ENCODE measurements at places on chromosomes 1 and 21.

GRCh38 chr1:101506541-101507164 is 269.8 kb downstream of the S1PR1 start:
- peak; percentile 33 for DNase-seq

GRCh38 chr1:50684185-50684584 is 260.9 kb upstream of the DMRTA2 start:
- no peak for DNase-seq

DNA sequence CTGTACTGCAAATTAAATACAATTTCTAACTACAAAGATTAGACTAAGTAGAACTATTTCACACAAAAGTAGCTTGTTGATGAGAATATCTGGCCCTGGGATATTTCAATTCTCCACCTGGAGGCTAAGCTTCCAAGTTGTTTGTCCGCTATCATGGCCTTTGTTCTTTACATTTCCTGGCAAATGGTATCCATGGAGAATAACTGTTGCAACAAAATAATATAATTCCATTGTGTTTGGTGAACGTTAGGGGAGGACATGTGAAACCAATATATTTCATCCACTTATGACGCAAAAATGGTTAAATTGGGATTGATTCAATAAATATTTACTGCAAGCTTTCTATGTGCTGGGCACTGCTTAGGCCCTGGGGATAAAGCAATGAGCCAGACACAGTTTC is 565.4 kb downstream of the PTPRC start:
- no peak for DNase-seq

GRCh38 chr1:23657659-23658275 is 33.8 kb upstream of the RPL11 start:
- peak; percentile 58 for DNase-seq

DNA sequence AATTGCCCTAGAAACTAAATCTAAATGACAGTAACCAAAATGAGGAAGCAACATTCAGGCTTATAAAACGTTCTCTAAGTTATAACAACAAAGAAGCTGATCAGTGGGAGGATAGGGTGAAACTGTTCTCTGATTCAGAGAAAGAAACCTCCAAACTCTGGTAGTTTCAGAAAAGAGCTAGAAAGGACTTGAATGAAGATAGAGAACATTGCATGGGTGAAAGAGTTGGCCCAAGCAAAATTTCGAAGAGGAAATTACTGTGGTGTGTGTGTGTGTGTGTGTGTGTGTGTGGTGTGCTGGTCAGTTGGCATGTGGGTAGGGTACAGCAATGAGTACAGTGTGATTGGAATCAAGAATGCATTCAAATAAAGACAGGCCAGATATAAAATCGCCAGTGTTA is 16.5 kb upstream of the SPAG17 start:
- peak; percentile 7 for DNase-seq

GRCh38 chr1:203359010-203359571 is 8.2 kb upstream of the FMOD start:
- DNase-seq = no peak

DNA sequence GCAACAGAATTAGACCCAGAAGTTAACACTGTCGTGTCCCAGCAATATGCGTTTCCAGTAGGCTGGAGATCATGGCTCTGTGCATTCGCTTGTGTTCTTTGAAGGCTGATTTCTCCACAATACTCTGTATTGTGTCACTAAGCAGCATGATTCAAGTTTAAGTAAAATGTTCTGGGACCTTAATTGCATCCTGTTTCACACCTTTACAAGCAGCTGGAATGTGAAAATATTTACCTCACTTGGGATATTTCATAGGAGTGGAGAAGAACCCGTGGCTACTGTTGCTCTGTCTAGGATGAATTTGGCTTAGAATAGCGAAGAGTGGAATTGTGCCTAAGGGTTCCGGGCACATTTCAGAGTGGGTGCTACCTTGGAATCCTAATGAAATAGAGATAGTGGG is 6.3 kb downstream of the PTGFRN start:
- DNase-seq = no peak

GRCh38 chr1:158177700-158178450 is 2.8 kb upstream of the CD1D start:
- DNase-seq = peak; percentile 55

GRCh38 chr1:201013991-201014815 is 9.3 kb downstream of the KIF21B start:
- DNase-seq = peak; percentile 55

GRCh38 chr1:200305806-200306205 is 104.0 kb downstream of the ZNF281 start:
- DNase-seq = no peak

- DNase-seq = peak; percentile 34
Observed at GRCh38 chr1:188782220-188782841, 1695.3 kb downstream of the BRINP3 start.

GRCh38 chr1:42302034-42302433 is 33.0 kb downstream of the FOXJ3 start:
- no peak for DNase-seq

DNA sequence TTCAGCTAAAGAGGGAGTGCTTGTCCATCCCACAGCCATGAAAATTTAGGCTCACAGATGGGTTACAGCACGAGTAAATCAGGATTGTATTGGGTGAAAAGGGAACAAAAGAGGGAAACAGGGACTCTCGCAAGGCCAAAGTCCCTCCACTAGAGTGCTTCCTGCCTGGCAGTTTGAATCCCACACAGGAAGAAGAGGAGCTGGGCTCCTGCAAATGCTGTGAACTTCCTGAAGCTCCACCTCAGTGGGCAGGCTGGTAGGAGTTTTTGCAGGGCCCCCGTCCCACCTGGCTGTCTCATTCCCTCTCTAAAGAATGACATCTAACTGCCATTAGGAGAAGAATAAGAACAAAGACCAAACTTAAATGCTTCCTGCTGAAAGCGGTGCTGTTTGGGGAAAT is 712.0 kb upstream of the PRMT6 start:
- DNase-seq = no peak

- no peak for DNase-seq
Observed at GRCh38 chr1:205596876-205597275, 34.9 kb downstream of the ELK4 start.

- DNase-seq = no peak
Observed at GRCh38 chr1:173392895-173393658, 84.1 kb upstream of the PRDX6 start.

DNA sequence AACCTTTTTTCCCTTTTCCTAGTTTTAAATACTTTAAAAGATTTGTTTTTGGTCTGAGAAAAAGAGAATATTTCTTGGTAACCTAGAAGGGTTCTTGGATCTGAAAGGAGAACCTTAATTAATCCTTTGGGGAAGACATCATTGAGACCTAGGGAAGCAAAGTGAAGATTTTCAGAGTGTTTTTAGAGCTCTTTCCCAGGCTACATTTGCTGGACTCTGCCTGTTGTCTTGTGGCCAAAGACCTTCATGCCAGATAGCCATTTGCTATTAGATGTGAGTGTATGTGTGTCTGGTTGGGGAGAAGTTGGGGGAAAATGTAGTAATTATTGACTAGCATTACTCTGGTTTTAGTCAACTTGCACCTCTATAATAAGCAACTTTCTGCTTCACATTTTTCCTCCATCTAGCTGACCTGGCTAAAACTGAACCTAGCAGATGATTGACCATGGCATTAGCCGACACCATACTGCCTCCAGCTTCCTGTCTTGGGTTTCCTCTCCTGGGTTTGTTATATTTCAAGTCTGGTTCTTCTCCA is 239.1 kb downstream of the USP25 start:
- DNase-seq = no peak

GRCh38 chr21:34545079-34545884 is 33.3 kb upstream of the KCNE1 start:
- peak; percentile 73 for DNase-seq

DNA sequence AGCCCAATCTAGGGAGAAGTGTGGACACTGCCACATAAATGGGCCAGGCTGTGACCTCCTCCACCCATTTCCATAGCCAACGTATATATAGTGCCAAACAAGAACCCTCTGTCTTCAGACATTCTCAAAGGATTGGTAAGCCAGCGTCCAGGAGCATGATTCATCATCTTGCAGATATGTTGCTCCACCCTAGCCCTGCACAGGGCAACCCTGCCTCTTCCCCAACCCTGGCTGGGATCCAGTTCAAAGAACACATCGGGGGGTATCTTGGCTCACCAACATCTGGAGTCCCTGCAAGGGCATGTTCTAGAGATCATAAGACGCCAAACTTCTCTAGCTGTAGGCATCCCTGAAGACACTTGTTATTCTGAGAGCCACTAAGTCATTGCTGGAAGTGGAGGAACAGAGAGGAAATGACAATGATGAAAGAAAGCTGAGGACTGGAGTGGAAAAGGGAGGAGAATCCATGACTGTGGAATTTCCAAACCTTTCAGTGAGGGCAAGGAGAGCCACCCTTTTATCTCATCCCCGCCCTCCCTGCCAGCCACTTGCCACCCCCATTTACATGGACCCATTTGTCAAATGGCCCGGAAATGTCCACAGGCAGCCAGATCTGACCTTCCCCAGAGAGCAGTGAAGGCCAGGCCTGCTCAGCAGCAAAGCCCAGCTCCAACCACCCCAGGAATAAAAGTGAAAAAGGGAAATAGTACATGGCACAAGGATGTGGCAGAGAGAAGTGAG is 144.1 kb upstream of the CTTNBP2NL start:
- DNase-seq = no peak

DNA sequence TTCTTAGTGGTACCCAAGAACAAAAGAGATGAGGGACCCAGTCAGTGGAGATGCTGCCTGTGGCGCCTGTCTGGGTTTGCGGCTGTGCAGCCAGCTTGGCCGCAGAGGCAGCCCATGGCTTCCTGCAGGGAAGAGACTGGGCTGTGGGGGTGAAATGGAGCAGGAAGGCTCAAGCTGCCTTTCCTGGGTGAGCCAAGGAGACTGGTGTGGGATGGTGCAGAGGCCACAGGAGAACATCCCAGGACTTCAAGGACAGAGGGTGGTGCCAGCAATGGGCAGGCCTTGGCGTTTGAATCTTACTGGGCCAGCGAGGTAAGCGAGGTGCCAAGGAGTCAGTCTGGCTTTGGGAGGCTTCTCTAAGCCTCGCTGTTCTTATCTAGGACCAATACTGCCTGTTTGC is 26.4 kb downstream of the KCNA10 start:
- no peak for DNase-seq
